Umbilical cord (tissue), 2 donors: ENCODE measurements at places on chromosomes 5 and 9.

- DNase-seq, result no peak
Measured at GRCh38 chr5:143453720-143454119, 50.2 kb upstream of the NR3C1 start.

- peak; percentile 94 for DNase-seq
Measured at GRCh38 chr9:19184144-19184917, 46.2 kb upstream of the DENND4C start.

- peak; percentile 80 for DNase-seq
Measured at GRCh38 chr5:14727428-14727865, 62.9 kb downstream of the OTULIN start.

DNA sequence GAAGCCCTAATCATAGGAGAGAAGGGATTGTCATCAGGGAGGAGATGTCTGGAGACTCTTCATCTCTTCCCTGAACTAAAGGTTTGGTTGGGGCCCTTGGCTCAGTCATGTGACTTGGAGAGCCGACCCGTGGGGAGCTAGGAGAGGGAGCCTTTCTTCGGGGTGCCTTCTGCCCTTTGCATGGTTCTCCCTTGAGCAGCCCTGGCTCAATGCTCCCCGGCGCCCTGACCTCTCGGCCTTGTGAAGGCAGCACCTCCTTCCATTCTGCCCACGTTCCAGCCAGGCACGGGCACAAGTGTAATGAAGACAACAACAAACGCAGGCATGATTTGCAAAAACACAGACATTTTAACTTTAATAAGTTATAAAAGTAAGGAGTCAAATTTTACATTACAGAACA lies 50.4 kb downstream of the ZNF354C start:
- DNase-seq, result no peak

- DNase-seq, result no peak
Measured at GRCh38 chr9:99398241-99398640, 176.2 kb downstream of the SEC61B start.
